Activated CD8-positive, alpha-beta T cell treated with anti-CD3 and anti-CD28 coated beads for 36 hours (primary cell): ENCODE measurements at places on chromosomes 6 and 20. TPM values are rescaled to one million over a fixed set of nuclear protein-coding genes. Genes with fewer than 3 reads are reported as not detected.

EFCAB8 gene
- 0.89 TPM for total RNA-seq

HLA-DMB gene
- 3.6 TPM for total RNA-seq

RSPH9 gene
- not detected for total RNA-seq

SLC32A1 gene
- not detected for total RNA-seq

TTLL9 gene
- not detected for total RNA-seq

CHRNA4 gene
- not detected for total RNA-seq

PNPLA1 gene
- not detected for total RNA-seq

LAMA5 gene
- 0.25 TPM for total RNA-seq

EDN3 gene
- not detected for total RNA-seq

TMEM200A gene
- 0.20 TPM for total RNA-seq

SYCP2L gene
- not detected for total RNA-seq

ANKRD66 gene
- not detected for total RNA-seq

PTK6 gene
- not detected for total RNA-seq

HLA-DRB1 gene
- 21.8 TPM for total RNA-seq

PLCB1 gene
- total RNA-seq = 3.1 TPM
